ENCODE measurements at places on chromosomes 6 and 20.

GRCh38 chr6:15063253-15063853, 182.5 kb upstream of the JARID2 start:
- DNase-seq = no peak

GRCh38 chr20:63091901-63092659, 85.3 kb upstream of the BHLHE23 start:
- no peak for DNase-seq

GRCh38 chr20:42483730-42484303, 705.9 kb downstream of the PTPRT start:
- DNase-seq = peak; percentile 1

- no peak for DNase-seq
Observed at GRCh38 chr6:49205526-49205925, 257.5 kb downstream of the MMUT start.

DNA sequence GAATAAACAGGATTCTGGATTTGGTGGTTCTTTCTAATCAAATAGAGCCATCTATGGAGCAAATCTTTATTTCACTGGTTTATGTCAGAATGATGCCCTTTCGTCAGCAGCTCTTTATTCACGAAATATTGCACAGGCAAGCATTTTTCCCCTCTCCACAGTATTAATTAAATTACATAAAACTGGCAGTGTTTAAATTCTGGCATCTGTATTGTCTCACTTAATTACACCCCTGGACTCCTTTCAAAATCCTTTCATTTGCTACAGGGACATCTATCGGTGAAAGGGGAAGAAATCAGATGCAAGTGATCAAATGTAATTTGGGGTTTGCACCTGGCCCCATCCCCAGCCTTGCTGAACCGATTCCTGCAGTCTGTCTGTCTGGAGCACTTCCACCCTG, 801.9 kb downstream of the QKI start:
- no peak for DNase-seq

GRCh38 chr6:121222656-121223055, 111.6 kb downstream of the TBC1D32 start:
- DNase-seq = no peak
